ENCODE measurements at places on chromosomes 4 and X. TPM values are rescaled to one million over a fixed set of nuclear protein-coding genes. Genes with fewer than 3 reads are reported as not detected.

Gene GYPA
- total RNA-seq: not detected

Gene ERAS
- total RNA-seq: not detected

Gene HGFAC
- not detected for total RNA-seq

Gene SH3TC1
- total RNA-seq: 11.1 TPM

Gene HS3ST1
- total RNA-seq: not detected

Gene ZNF157
- total RNA-seq: 0.75 TPM
